ENCODE measurements at places on chromosomes 7 and 10.
A peak's percentile ranks its signal among the peaks of the same experiment; 100 is the strongest.

- no peak for DNase-seq
Measured at GRCh38 chr10:103872137-103872931, 17.0 kb upstream of the SH3PXD2A start.

DNA sequence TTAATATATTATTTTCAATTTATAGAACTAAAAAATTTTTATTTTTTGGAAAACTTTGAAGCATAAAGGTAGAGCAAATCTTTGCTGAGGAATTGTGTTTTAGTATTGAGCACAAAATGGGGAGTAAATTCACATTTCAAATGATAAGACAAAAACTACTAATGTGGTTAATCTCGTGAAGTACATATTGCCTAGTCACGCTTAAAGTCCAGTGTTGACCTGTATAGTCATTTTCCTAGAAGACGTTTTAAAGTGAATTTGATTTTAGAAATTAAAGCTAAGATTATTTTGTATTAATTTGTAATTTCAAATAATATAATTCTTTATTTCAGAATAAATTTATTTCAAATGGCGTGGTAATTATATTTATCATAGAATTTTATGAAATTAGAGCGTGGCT, 57.2 kb upstream of the MSRB2 start:
- no peak for DNase-seq

- no peak for DNase-seq
Measured at GRCh38 chr10:14220026-14220425, 110.7 kb downstream of the FRMD4A start.

DNA sequence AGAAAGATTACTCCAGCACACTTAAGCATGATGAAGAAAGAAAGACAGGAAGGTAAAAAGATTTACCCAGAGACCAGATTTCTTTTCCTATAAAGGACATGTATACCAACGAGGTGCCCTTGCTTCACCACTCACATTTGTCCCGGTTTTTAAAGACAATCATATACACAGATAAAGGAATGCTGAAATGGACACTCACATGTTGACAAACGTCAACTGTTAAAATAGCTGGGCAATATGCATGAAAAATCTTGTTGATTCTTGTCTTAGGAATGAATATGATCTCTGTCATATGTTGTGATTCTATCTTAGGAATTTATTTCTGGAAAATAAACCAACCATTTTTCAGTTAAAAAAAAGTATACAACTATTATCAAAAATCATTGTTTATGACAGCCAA, 158.2 kb downstream of the SRPK2 start:
- DNase-seq: no peak

DNA sequence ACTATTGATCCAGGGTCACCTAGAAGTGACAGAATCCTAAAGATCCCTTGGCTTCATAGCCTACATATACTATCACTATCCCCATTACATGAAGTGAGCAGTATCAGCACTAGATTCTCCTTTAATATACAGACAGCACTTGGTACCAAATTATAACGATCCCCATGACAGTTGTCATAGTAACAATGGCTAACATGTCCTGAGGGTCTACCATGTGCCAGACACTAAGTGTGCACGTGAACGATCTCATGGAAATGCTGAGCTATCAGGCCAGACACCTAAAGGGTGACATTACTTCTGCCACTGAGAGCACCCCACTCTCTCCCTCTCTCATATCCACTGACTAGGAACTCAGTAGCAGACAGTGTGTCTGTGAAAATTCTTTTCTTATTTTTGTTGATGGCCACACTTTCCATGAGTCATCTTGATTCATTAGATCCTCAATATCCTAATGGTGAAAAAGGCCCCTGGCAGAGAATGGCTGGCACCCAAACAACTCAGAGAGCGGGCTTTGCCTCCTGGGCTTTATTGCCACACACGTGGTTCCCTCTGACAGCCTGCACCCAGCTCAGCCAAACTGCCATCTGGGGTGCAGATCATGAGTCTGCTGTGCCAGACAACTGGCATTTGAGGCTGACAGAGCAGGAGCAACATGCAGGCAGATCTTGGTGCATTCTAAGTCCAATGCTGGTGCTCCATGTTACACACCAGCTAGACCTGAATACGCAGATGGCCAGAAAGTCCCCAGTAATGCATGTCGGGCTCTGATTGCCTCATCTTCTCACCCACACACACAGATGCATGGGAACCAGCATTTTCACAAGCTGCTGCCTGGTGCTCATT, 176.3 kb downstream of the DGKI start:
- peak; percentile 37 for DNase-seq

DNA sequence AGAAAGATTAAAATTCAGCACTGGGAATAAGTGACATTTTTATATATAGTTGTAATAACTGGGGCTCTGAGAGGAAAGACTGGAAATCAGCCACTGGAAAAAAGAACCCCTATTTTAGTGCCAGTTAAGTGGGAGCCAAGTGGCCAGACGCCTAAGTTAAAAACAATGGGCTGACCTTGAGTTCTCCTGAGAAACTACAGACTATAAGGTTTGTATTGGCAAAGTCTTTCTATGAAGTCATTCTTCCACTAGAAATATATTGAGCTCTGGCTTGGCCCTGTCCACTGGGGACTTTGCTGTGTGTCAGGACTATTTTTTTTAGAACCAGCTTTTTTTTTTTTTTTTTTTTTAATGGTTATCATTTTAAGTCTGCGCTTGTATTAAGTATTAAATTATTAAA, 210.6 kb upstream of the FZD8 start:
- DNase-seq: no peak

- DNase-seq: peak; percentile 60
Measured at GRCh38 chr7:93923942-93924341, 2.4 kb downstream of the GNG11 start.

All from fibroblast of skin of right quadriceps (primary cell).